ENCODE measurements at places on chromosomes 7 and 10. TPM values are rescaled to one million over a fixed set of nuclear protein-coding genes. Genes with fewer than 3 reads are reported as not detected.

TMEM213 gene
- not detected for total RNA-seq

DNA sequence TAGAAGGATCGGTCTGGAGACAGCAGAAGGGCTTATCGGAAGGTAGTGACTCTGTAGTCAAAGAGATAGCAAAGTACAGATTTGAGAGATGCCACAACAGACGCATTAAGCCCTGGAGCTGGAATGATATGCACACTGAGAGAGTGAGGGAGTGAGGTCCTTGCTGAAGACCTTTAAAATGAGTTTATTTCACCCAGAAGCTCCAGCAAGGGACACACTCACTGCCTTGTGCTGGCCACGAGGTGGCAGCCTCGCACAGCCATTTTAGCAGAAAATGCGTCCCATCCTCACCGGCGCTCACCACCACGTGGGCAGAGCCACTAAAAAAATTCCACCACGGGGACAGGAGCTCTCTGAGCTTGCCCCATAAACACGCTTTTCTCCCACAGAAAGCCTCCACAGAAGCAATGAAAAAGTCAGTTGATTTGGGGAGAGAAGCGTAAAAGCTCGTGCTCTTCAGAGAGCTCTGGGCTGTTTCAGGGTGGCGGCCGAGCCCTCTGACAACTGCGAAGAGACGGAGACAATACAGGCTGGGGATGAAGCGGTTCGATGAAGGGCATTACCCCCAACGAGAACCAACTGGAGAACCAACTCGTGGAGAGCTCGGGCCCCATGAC is 163.0 kb upstream of the KLF14 start:
- DNase-seq: peak; percentile 67

- DNase-seq: no peak
Observed at GRCh38 chr10:124743191-124744101, 732 bp downstream of the FAM53B start.

DNA sequence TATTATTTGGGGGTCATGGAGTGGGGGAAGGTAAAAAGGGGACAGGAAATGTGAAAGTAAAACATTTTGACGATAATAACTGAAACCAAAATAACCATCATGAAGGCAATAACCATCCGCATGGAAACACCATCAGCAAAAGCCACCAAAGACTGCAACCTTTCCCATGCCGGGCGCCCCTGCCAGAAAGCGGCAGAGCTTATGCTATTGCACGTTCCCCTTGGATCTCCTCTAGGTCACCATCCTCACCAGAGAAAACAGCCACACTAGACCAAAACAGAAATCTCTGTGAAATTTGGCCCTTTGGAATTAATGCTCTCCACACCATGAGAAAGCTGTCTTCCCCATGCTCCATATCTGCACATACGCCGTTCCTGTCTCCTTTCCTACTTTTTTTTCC is 31.1 kb downstream of the DRGX start:
- no peak for DNase-seq

DNA sequence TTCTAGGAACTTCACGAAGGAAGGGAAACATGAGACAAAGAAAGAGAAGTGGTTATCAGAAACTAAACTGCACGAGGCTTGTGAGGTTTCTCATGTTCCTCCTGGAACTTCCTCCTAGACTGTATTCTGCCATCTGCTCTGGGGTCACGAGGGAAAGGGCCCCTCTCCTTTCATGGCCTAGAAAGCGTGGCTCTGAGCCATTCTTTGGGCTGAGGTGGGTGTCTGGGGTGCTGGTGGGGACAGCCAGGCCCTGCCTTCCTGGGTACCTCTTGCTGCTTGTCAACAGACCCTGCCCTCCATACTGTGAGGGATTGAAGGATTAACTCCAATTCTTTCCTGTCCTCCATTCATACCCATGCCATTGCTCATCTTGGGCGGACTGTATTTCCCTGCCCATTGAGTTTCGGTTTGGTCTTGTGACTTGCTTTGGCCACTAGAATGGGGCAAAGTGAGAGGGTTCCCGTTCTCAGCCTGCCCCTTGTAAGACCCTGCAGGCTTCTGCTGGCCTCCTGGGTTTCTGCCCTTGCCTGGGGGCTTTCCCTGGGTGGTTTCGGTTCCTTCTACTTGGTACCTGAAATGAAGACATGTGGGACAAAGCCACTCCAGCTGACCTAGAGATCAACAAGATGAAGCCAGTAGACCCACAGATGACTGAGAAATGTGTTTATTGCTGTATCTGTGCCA is 14.9 kb upstream of the GIMAP8 start:
- DNase-seq: no peak

- DNase-seq: no peak
Observed at GRCh38 chr7:78863281-78863680, 590.2 kb downstream of the MAGI2 start.

PRPS1L1 gene
- total RNA-seq: not detected

HSPA12A gene
- total RNA-seq: 15.0 TPM

ITGB8 gene
- total RNA-seq: 1.5 TPM

DNA sequence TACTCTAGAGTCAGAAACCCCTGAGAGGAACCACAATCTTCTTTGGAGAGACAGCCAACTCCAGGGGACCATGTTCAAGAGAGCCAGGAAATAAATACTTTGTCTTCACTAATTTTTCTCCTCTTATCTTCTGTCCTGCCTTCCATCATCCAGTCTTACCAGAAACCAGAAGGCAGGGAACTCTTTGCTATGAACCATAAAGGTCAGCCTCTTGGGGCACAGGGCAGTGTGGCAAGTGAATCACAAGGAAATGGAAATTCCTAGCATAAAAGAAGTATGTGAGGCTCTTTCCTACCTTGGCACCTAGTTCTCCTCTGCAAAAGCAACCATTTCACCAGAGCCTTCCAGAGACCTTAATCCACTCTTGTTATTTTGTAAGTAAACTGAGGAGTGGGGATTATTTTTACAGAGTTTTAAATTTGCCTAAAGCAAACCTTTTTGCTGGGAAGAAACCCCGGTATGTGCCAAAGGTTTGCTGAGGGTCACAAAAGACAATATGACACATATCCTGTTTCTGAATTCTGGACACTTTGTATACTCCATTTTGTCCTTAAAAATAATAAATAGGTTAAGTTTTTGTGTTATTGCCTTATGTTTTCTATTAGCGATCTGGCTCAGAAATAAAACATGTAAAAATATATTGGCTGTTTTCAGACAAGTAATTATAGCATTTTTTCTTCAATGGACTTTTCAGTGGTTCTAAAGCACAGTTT is 87.1 kb downstream of the ADAM22 start:
- no peak for DNase-seq

GRCh38 chr10:101939008-101939648 is 95.5 kb upstream of the KCNIP2 start:
- no peak for DNase-seq

GRCh38 chr10:14926722-14927416 is 27.0 kb downstream of the DCLRE1C start:
- no peak for DNase-seq

DNA sequence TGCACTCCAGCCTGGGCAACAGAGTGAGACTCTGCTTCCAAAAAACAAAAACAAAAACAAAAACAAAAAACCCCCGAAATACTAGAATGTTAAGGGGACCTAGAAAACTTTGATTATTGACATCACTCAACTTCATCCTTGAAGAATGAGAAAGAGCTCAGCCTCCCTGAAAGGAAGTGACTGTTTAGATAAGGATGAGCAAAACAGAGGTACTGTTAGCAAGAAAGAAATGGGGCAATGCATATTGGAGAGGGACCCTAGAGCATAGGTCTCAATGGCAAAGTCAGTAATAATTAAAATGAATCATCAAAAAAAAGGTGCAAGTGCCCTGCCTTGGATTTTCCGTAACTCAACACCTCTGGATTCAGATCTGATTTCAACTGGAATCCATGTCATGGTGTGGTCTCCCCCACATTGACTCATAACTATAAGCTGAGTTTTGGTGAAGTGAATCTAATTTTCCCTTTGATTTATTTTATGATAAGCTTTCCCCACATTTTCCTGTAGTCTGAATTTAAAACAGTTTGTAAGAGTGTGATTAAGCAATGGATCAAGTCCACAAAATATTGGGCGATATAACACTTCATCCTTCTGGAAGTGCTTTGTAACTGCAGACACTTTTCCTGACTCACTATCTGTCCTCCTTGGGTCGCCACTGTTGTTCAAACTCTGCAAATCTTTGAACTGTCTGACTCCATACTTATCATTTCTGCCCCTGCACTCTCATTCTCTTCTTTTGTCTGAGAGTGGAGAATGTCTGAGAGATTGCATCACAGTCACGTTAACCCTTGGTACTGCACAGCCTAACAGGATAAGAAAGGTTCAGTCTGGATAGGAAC is 224.8 kb upstream of the LYZL1 start:
- DNase-seq: no peak

DBNL gene
- 33.1 TPM for total RNA-seq

GRCh38 chr7:70647801-70648498 is 484.0 kb upstream of the GALNT17 start:
- no peak for DNase-seq

GRCh38 chr7:16811551-16811950 is 6.8 kb upstream of the AGR2 start:
- DNase-seq: no peak

DNA sequence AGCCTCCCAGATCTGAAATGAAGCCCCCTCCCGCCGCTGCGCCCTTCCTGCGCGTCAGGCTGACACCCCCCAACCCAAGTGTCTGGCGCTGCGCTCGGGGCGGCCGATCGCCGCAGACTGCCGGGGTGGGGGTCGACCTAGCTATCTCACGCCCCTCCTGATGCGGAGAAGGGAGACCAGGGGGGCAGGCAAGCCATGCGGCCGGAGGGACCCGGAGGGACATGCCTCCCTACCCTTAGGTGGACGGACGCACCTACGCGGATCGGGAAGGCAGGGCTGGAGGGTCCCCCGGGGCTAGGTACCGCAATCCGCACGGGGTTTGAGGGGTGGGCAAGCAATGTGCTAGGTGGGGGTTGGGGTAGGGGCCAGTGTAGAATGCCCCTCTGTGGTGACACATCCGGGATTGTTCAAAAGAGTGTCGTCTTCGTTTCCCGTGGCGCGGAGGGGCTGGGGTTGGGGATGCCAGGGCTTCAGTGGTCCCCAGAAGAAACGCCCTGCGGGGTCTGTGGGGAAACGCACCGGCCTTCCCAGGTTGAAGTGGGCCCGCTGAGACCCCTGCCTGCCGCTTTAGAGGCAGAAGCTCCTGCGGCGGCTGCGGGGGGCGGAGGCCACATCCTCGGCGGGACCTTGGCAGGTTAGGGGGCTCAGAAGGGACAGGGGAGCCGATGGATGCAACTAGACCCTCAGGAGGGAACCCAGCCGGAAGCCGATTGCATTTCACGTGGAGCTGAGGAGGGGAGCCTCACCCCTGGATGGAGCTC is 913 bp downstream of the ADCYAP1R1 start:
- no peak for DNase-seq

- no peak for DNase-seq
Observed at GRCh38 chr10:75181073-75181472, 29.5 kb upstream of the VDAC2 start.

DNA sequence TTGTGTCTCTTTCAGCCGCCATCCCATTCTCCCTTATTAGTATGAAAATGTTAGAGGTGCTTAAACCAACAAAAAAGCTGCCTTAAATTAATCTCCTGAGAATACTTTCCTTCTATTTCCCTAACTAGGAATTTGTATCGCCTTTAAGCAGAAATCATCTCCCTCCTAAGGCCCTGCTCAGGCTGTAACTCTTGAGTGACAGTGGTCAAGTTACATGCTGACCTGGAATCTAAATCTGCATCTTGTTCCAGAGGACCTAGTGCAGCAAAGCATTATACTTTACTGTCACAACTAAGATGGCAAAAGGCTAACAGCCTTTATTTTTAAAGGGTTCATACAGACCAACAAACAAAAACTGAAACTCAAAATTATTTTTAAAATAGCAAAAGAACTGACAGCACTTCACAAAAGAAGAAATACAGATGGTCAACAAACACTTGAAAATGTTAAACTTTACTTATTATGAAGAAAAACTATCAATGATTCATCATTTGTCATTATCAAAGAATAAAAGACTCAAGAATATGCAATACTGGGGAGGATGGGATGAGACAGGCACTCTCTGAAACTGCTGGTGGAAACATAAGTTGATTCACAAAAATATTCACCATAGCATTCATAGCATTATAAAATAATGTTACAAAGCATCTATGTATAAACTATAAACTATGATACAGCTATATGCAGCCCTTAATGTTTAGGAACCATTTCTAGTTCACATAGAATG is 11.0 kb downstream of the CYREN start:
- DNase-seq: no peak

GSAP gene
- 7.2 TPM for total RNA-seq

- DNase-seq: no peak
Observed at GRCh38 chr7:85682833-85683620, 496.2 kb upstream of the SEMA3D start.

- DNase-seq: no peak
Observed at GRCh38 chr7:12879139-12879538, 191.7 kb downstream of the ARL4A start.

DNA sequence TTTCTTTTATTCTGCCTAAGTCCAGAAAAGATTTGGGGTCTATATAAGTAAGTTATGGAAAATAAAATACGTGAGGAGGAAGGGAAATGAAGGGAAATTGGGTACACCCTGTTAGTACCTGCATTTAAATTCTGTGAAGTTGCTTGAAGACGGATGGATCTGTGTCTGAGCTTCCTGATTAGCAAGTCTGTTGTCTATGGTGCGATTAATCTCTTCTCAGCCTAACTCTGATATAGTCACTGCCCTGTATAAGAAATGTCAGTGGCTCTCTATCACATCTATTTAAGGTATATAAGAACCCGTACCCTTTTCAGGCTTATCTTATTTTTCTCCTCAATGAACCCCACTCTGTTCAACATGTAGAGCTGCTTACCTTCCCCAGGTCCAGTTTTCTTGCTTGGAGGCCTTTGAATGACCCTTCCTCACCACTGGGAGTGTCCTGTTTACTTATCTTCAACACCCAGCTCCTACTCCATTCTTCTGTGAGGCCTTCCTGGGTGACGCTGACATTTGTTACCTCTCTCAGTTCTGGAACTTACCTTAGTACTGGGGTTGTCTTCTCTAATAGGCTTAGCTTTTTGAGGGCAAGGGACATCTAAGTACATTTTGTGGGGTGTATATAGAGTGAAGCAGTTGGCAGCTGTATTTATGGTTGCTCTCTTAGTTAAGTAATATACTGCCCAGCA is 149.6 kb upstream of the PRPS1L1 start:
- no peak for DNase-seq

ZPBP gene
- not detected for total RNA-seq

- no peak for DNase-seq
Observed at GRCh38 chr7:74069790-74070618, 13.6 kb upstream of the LIMK1 start.

STOX1 gene
- 0.33 TPM for total RNA-seq

CADPS2 gene
- total RNA-seq: 11.9 TPM
